ENCODE measurements at places on chromosomes 16 and 17. TPM values are rescaled to one million over a fixed set of nuclear protein-coding genes. Genes with fewer than 3 reads are reported as not detected.

DNA sequence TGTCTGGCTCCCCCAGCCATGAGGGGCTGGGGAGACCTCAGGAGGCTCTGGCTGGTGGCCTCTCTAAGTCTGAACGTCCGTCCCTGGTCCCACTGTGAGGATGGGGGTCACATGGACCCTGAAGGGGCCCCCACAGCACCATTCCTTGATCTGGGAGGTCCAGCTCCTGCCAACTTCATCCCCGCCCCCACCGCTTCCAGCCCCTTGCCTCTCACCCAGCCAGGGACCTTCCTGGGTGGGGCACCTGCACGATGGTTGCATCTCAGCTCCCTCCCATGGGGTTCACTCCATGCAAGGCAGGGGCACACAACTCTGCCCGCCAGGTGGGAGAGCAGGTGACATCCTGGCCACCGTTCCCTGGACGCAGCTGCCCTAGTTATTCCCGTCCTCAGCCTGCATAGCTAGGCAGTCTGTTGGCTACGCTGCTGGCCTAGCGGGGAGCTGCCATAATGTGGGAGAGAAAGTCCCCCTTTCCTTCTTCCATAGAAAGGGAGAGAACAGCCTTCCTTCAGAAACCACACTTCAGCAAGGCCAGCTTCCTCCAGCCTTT lies 217.9 kb upstream of the RPL38 start:
- H3K36me3 ChIP-seq, result no peaks in the 10 kb centered on the region
- no peak for DNase-seq
- H3K27me3 ChIP-seq, result peaks cover 10% of the 10 kb centered on the region
- H3K4me3 ChIP-seq, result no peak overlapping the region

Gene CCDC200
- not detected for total RNA-seq

GRCh38 chr16:52861614-52862022 lies 191.1 kb downstream of the CHD9NB start:
- no peak overlapping the region for H3K4me3 ChIP-seq
- H3K36me3 ChIP-seq, result no peaks in the 10 kb centered on the region
- no peak overlapping the region for H3K27ac ChIP-seq
- no peak for DNase-seq

DNA sequence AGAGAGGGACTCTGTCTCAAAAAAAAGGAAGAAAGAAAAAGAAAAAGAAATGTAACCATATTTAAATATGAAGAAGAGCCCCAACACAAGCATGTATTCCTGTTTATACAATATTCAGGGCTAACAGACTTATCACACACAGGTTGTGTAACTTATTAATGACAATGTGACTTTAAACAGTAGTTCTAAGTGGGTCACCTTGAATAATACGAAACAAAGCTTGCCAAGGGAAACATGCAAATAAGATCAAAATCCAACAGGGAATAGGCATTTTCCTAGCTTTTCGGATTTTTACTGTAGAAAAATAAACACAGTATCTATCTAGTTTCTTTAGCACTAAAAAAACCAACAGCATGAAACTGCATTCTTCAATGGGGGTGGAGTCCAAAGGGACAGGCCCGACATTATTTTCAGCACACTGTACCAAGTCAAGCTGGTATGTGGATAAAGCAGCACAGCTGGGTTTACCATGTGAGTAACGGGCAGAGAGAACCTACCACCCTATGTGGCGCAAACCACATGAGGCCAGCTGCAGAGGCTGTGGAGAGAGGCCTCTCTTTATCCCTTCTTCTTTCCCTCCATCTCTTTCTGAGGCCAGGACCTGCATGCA lies 45.3 kb downstream of the TOM1L2 start:
- H3K27me3 ChIP-seq, result no peaks in the 10 kb centered on the region
- DNase-seq, result no peak
- no peaks in the 10 kb centered on the region for H3K36me3 ChIP-seq
- H3K4me3 ChIP-seq, result no peak overlapping the region
- peaks cover 20% of the 10 kb centered on the region for H3K4me1 ChIP-seq

GRCh38 chr17:76179496-76180467 lies 38.7 kb upstream of the FOXJ1 start:
- no peak overlapping the region for H3K4me3 ChIP-seq
- no peaks in the 10 kb centered on the region for H3K27me3 ChIP-seq
- no peak for DNase-seq
- H3K36me3 ChIP-seq, result no peaks in the 10 kb centered on the region

Gene PRPF8
- total RNA-seq, result 230 TPM

DNA sequence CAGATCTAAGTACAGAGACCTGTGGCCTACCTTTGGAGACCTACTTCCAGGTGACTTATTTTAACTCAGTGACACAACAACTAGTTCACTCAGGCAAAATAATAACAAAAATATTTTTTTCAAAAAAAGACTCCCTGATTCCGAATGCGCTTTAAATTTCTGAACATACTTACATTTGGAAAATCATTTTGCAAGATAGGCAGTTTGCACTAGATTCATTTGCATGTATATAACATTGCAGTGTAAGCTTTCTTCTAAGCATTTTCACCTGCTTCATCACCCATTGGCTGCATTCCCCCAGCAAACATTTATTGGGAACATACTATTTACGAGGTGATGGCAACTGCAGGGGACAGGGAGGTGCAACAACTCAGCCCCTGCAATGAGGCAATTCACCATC lies 166.8 kb downstream of the GRIN2A start:
- H3K4me1 ChIP-seq, result no peaks in the 10 kb centered on the region
- H3K4me3 ChIP-seq, result no peak overlapping the region
- no peaks in the 10 kb centered on the region for H3K36me3 ChIP-seq
- no peak overlapping the region for H3K27ac ChIP-seq
- no peak for DNase-seq

- no peak overlapping the region for H3K4me3 ChIP-seq
- H3K4me1 ChIP-seq, result peaks cover 3% of the 10 kb centered on the region
- no peak for DNase-seq
- H3K27me3 ChIP-seq, result no peaks in the 10 kb centered on the region
- no peak overlapping the region for H3K27ac ChIP-seq
- H3K36me3 ChIP-seq, result no peaks in the 10 kb centered on the region
Measured at GRCh38 chr16:85839681-85840240, 40.3 kb downstream of the COX4I1 start.

Gene GINS3
- 5.0 TPM for total RNA-seq
